Neural crest cell (in vitro differentiated cells): ENCODE measurements at places on chromosomes 16 and 17.

DNA sequence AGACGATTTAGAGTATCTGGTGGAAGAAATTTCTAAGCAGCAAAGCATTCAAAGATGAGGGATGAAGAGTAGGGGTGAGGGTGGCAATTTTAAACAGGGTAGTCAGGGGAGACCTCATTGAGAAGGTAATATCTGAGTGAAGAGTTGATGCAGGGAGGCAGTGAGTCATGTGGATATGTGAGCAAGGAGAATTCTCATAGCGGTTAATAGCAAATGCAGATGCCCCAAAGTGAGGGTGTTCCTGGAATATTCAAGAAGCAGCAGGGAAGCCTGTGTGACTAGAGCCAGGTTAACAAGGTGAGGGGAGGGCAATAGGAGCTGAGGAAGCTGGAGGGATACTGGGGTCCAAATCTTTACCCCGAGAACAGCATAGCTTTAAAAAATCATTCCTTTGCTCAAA, 114.3 kb downstream of the SPACA3 start:
- no peak for DNase-seq

DNA sequence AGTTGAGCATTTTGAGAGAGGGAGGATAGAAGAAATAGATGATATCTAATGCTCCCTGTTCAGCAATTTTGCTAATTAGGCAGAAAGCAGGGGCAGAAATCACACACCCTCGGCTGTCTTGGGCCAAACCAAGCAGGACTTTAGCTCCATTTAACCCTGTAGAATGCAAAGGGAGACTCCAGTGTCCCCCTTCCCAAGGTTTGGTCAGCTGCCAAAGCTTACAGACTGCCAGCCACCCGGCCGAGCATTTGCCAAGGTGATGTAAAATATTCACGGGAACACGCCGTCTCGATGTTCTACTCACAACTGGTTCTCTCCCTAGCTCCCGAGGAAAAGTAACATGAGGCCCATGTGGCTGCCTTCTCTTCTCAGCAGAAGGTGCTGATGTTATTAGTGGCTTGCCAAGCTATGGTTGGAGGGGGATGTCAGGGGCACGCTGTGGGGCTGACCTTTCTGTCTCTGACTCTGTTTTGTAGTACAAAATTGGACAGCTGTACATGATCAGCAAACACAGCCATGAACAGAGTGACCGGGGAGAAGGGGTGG, 155.3 kb downstream of the PITPNC1 start:
- DNase-seq = no peak

GRCh38 chr17:9370467-9370866, 205.2 kb downstream of the STX8 start:
- DNase-seq = no peak

DNA sequence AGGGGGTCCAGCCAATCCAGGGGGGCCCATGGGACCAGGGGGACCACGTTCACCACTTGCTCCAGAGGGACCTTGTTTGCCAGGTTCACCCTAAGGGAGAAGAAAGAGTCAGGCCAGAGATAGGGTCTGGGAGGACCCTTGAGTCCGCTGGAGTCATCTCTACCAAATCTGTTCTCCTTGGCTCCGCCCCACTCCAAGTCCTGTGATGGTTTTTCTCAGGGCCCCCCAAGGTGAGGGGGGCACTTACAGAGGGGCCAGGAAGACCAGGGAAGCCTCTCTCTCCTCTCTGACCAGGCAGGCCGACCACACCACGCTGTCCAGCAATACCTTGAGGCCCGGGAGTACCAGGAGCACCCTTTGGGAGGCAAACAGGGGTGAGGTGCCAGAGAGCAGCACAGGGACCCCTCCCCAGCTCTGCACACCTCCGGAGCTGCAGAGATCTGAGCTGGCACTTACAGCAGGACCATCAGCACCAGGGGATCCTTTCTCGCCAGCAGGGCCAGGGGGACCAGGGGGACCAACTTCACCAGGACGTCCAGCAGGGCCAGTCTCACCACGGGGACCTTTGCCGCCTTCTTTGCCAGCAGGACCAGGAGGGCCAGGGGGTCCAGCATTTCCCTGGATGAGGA, 12.4 kb downstream of the COL1A1 start:
- DNase-seq = no peak

DNA sequence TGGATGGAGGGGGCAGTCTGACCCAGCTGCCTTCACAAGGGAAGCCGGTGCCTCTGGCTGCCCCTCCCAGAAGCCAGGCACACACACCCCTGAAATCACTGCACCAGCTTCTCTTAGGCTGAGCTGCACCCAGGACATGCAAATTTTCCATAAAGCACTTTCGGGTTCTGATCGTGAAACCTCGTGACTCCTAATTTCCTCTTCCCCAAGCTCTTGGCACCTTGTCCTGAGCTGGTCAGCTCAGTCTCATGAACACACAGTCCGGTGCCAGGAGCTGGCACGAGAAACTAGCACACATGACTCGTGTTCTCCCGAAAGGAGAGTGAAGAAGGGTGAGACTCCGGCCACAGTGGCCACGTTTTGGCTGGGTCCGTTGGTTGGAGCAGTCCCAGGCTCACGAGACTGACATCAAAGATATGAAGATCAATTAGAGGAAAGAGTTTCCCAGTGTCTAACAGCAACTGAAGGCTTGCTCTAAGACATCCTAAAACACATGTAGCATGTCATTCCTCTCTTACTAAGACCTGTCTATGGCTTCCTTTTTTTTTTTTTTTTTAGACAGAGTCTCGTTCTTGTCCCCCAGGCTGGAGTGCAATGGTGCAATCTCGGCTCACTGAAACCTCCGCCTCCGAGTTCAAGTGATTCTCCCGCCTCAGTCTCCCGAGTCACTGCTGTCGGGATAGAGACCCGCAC, 9.2 kb upstream of the ABR start:
- DNase-seq = no peak

DNA sequence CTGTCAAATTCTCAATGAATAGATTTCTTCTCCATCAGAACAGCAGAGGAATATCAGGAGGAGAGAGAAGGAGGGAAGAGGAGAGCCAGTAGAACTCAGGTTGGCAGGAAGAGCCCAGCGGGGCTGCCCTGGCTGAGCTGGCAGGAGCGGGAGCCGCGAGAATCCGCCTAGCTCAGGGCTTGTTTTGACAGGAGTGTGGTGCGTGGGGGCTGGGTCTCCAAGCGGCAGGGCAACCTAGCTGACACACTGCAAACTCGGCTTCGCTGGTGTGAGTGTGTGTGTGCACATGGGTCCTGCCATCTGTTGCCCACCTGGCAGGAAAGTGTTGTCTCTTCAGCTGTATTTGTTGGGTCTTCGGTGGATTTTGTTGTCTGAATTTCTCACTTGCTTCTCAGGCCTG, 27.9 kb upstream of the BCAR1 start:
- DNase-seq = no peak

DNA sequence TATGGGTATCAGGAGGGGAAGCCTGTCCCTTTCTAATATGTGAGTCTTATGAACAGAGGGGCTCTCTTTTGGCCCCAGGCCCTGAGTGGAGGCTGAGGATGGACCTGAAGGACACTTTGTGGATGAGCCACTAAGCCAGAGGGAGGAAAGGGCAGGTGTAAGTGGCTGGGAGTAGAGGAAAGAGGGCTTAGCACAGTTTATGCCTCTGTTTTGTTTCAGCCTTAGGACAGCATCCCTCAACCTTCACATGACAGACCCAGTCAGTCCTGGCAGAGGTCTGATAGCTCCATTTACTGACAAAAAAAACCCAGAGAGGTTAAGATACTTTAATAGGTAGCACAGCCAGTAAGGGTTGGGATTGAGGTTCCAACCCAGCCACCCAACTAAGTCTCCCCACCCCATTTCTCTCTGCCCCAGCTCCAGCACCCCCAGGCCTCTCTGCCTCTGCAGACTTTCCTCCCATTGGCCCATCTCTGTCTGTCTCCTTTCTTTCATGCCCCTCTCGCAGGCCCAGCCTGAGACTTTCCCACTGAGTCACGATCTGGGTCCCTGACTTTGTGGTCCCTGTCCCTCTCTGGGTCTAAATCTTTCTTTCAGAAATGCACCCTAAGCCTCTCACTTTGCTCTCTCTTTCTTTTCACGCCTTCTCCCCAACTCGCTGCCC, 4.7 kb upstream of the TBX21 start:
- no peak for DNase-seq

- DNase-seq = no peak
These were observed 38.2 kb downstream of the PLCG2 start for GRCh38 chr16:81817296-81817695.

DNA sequence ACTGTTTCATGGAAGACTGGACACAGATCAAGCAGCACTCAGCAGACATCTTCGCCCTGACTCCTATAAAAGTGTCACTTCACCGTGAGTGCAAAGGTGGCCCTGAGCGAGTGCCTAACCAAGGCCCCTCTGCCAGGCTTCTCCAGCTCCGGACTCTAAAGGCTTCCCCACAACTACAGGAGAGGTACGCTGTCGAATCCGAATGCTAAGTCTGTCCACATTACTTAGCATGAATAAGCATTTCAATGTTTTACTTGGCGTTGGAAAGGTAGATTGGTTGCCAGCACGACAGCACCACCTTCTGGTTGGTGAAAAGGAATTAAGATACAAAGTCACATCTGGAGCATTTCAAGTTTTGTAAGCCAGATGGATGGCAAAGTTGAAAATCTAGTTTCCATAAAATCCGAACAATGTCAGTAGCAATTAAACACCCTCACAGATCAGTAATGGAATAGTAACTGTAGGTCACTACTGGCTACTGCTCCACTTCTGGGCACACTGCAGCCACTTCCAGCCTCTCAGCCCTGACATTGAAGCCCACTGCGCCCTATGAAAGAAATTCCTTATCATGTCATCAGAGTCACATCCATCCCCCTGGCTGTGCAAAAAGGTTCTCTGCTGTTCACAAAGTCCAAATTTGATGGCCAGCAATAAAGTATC, 100.9 kb downstream of the PARN start:
- DNase-seq = peak; percentile 59

DNA sequence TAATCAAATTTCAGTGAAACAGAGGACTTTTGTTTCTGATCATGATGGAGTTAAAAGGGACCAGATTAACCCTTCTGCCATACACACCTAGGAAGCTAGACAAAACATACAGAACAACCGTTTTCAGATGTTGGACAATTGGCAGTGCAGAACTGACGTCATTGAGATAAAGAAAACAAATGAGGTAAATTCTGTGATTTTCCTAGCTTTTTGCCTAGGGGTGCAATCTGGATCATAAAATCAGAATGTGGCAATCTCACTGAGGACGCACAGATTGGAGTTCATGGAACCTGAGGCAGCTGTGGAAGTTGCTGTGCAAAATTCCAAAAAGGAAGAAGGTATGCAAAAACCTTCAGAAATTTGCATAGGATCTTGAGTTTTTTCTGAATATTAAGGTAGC, 15.0 kb upstream of the USP32 start:
- DNase-seq = no peak

DNA sequence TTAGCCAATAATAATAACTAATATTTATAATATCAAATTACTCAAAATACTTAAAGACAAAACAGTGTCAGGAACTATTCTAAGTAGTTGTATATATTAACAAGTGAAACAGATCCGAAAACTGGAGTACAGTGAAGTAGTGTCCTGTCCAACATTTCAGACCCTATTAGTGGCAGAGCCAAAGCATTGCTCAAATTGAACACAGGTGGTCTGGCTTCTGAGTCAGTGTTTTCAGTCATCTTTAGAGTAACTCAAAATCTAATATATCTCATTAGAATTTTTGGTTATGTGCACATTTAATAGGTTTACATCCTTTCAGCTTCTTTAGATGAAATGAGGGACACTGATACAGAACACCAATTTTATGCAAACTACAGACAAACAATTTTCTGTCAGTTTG, 652.5 kb downstream of the CDH11 start:
- no peak for DNase-seq

GRCh38 chr16:11946433-11946832, 4.6 kb upstream of the NPIPB2 start:
- DNase-seq = no peak

DNA sequence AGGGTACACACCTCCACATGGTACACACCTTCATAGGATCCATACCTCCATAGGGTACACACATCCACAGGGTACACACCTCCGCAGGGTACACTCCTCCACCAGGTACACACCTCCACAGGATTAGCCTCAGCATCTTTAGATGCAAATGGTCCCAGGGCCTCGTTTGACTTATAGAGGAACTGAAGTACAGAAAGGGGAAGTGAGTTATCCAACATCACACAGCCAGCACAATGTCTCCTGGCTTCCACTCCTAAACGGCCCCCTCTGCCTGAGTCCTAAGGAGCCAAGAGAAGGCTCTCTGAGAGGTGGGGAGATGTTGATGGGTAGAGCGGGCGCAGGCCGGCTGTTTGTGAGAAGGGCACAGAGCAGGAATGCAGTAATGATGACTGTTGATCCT, 12.0 kb downstream of the FOXN1 start:
- DNase-seq = no peak

- DNase-seq = no peak
These were observed 70.4 kb downstream of the ZDHHC7 start for GRCh38 chr16:84940670-84941551.

- no peak for DNase-seq
These were observed at the start of gene PITPNM3 for GRCh38 chr17:6556121-6557039. Gene PITPNM3, minus strand, starts transcription at chr17:6556555. Its CDS starts 149 bp downstream, at chr17:6556406.

GRCh38 chr16:84520725-84521496, 16.5 kb upstream of the MEAK7 start:
- no peak for DNase-seq

- no peak for DNase-seq
These were observed 128.1 kb downstream of the SALL1 start for GRCh38 chr16:51022955-51023354.

DNA sequence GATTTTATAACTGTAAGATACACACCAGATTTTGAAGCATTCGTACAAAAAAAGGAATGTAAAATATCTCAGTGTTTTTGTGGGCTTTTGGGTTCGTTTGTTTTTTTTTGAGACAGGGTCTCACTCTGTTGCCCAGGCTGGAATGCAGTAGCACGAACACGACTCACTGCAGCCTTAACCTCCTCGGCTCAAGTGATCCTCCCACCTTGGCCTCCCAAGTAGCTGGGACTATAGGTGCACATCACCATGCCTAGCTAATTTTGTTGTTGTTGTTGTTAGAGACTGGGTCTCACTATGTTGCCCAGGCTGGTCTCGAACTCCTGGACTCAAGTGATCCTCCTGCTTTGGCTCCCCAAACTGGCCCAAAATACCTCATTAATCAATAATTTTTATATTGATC, 15.9 kb downstream of the STAT5B start:
- no peak for DNase-seq

DNA sequence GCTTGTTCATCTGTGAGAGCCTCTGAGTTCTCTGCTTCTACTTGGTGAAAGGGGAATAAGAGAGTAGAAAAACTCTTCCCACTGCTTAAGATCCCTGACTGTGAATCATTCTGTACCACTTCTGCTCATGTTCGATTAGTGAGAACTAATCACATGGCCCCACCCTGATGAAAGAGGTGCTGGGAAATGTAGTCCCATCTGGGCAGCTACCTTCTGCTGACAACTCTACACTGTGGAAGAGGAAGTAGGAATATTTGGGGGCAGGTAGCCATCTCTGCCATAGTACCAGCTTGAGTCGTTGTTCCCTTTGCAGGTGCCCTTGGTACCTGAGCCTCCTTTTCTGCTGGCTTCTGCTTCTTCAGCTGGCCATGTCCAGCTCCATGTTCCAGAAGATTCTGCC, 29.9 kb downstream of the NKD1 start:
- no peak for DNase-seq

GRCh38 chr16:82784573-82784968, 157.8 kb downstream of the CDH13 start:
- DNase-seq = no peak

- DNase-seq = no peak
These were observed 216.0 kb downstream of the FOXL1 start for GRCh38 chr16:86794216-86794864.
